Kidney glomerular epithelial cell (primary cell): ENCODE measurements at places on chromosomes 7 and 10.

- DNase-seq = no peak
These were observed 164.7 kb downstream of the SEMA3E start for GRCh38 chr7:83484266-83484665.

- DNase-seq = no peak
These were observed 98.5 kb downstream of the CARD11 start for GRCh38 chr7:2945171-2945570.

- no peak for DNase-seq
These were observed 3.6 kb downstream of the EPDR1 start for GRCh38 chr7:37923996-37924395.

DNA sequence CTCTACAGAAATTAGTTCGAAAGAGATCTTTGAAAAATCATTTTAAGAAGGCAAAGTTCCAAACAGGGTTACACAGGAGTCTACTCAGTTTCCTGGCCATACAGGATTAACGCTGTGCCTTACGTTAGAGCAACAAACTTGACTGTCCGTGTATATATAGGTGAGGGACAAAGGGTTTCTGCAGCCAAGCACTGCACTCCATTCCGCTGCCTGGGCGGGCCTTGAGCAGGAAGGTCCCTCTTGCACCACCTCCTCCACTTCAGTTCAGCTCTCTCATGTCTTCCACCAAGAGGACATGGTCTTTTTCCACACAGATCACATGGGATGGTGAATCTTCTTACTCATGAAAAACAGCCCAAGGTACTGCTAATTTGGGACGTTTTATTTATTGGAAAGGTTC is 43.2 kb downstream of the MCMBP start:
- DNase-seq = no peak

GRCh38 chr10:59880971-59881510 is 25.3 kb downstream of the CCDC6 start:
- no peak for DNase-seq

DNA sequence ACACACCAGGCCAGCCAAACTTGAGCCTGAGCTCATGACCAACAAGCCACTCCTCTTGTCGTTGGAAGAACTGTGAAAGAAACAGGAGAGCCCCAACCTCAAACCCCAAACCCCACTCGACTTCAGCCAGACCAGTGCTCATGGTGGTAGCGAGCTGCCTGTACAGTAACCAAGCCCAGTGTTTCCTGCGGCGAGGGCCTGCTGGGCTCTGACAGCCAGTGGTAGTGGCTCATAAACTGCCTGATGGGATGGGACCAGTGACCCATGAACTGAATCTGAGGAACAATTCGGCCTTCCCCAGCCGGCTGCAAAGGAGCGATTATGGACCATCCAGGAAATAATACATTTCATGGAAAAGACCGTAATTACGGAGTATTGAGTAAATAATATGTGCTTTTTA is 191.9 kb downstream of the RPS24 start:
- no peak for DNase-seq

GRCh38 chr7:155665957-155666287 is 21.5 kb downstream of the RBM33 start:
- DNase-seq = peak; percentile 81

DNA sequence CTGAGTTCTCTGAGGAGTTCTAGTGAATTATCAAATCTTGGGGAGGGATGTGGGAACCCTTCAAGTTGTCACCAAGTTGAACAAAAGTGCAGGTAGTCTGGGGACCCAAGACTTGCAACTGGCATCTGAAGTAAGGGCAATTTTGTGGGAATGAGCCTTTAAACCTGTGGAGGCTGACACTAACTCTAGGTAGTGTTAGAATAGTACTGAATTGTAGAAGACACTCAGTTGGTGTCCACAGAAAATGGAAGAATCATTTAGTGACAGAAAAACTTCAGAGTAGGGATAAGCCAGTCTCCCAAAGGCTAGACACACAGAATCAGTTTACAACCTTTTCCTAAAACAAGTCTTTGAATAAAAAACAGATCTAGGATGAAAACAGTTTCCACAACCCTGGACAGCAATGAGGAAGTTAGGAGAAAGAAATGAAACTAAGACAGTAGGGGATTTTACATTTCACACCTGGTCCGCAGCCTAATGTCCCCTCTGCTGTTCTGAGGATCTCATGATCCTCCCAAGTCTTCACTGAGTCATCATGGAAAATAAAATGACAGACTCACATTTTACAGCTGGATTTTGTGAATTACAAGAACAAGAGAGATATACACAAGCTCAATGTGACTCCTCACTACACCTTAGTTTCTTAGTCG is 23.0 kb upstream of the ING3 start:
- DNase-seq = no peak

DNA sequence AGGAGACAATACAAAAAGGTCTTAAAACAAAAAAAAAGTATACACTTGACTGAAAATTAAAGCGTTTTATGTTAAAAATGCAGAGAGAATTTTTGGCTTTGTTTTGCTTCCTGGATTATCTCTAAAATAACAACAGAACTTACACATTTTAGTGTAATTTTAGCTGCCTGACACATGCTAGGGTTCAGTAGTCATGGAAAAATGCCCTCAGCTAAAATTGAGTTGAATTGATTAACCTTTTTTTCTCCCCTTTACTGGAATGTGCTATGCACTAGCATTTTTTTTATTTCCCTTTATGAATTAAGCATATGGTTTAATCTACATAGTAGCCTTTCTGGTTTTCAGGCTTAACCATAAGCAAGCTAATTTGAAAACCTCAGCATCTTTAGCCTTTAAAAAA is 89.9 kb downstream of the ZNF277 start:
- DNase-seq = no peak
